ENCODE measurements at places on chromosomes 12 and 14.

GRCh38 chr12:46410495-46410894 is 37.9 kb upstream of the SLC38A2 start:
- DNase-seq: no peak

- no peak for DNase-seq
Observed at GRCh38 chr12:32761716-32762115, 6.0 kb upstream of the YARS2 start.

DNA sequence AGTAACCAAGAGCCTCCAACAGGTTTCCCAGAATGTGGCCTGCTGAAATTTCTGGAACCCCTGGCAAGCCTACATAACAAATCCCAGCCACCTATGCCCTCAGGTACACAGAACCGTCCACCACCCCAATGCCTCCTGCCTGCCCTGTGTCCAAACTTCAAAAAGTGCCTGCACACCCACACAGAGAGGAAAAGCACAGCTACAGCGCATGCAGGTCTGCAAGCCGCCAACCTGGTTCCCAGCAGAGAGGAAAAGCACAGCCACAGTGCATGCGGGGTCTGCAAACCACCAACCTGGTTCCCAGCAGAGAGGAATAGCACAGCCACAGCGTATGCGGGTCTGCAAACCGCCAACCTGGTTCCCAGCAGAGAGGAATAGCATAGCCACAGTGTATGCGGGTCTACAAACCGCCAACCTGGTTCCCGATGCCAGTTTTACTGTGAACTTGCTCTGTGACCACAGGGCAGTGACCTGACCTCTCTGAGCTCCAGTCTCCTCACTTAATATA is 113.5 kb downstream of the SCARB1 start:
- DNase-seq: no peak

DNA sequence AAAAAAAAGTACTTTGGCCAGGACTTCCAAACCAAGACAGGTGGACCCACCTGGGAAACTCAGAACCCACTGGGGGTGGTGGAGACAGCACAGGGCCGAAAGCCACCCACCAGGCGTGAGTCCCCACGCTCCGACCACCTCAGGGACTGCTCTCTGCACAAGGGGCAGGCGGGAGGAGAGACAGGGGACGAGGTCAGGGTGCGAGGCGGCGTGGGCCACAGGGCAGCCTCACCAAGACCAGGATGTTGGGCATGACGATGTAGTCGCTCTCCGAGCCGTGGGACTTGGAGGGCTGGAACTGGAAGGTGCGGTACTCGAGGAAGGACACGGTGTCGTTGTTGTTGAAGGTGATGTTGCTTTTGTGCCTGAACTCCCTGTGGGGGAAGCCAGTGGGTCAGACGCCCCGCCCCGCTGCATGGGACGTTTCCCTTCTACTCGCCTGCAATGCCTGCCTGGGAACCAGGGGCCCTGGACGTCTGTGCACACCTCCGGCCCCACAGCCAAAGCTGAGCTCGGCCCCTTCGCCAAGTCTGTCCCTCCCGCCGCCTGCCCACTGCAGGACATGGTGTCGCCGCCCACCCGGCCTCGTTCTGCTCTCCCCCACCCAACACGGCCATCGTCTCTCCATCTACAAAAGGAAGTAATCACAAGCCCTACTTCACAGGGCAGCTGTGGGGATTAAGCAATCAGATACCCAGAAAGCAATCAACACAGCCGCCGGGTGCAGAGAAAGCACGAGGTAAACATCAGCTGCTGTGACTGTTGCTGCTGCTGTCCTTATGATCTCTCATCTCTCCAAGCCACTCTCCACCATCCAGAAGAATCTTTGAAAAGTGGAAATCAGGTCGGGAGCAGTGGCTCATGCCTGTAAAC is 48.7 kb downstream of the SCARB1 start:
- no peak for DNase-seq

Data from right forelimb (tissue), 1 donor.